ENCODE measurements at places on chromosomes 16 and 17.

- DNase-seq = no peak
Measured at GRCh38 chr17:28612936-28613872, 781 bp downstream of the RSKR start.

DNA sequence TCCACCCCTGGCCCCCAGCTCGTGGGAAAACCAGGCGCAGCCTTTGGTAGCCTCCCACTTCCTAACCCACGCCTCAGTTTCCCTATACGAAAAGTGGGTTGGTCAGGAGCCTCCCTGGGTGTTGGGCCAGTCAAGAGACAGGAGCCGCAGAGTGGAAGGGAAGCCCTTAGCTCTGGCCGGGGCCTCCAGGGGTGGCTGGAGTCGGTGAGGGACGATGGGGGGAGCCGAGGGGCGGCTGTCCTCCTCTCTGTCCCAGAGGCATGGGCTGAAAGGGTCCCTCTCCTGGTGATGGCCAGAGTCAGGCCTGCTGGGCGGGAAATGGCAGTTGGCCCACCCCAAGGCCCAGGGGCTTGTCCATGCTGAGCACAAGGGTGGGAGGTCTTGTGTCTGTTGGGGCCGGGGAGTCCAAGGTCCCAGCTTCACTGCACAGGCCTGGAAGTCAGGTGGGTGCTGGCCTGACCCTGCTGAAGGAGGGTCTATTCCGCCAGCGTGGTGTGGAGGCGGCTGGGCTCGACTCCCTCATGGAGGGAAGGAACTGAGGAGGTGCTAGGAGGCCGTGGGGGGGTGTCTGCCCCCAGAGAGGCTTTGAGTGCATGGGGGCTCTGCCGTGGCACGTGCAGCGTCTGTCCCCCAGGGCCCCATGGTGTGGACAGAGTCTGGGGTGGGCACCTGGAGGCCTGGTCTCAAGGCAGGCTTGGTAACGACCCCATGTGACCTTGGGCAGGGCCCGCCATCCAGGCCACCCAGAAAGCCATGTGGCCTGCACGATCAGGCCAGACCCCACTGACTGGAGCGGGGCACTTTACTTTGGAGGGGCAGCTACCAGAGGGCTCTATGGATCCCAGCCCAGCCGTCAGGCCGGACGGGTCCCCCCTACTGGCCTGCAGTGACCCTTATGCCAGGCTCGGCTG, 1.1 kb downstream of the SLC16A3 start:
- no peak for DNase-seq

DNA sequence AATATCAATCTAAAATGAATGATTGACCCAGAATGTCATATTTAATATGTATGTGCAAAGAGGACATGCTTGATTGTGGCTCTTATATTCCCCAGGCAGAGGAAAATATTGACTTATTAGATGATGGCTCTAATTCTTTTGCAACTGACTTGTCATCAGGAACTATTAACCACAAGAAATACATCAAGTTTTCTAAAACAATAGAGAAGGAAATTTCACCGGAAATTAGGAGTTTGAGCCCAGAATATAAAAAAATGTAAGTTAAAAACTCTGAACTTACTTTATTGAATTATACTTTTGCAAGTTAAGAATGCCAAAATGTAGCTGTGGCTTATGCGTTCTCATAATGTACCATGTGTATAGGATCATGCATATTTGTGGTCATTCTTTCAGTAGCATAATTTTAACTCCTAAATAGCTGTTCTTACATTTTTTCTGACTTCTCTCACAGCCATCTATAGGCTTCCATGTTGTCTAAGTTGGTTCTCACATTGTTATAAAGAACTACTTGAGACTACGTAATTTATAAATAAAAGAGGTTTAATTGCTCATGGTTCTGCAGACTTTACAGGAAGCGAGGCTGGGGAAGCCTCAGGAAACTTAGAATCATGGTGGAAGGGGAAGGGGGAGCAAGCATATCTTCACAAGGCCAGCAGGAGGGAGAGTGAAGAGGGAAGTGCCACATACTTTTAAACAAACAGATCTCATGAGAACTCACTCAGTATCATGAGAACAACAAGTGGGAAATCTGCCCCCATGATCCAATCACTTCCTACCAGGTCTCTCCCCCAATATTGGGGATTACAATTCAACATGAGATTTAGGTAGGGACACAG, 11.6 kb downstream of the EFCAB13 start:
- no peak for DNase-seq

GRCh38 chr17:36813357-36813756, 123.9 kb upstream of the LHX1 start:
- no peak for DNase-seq

DNA sequence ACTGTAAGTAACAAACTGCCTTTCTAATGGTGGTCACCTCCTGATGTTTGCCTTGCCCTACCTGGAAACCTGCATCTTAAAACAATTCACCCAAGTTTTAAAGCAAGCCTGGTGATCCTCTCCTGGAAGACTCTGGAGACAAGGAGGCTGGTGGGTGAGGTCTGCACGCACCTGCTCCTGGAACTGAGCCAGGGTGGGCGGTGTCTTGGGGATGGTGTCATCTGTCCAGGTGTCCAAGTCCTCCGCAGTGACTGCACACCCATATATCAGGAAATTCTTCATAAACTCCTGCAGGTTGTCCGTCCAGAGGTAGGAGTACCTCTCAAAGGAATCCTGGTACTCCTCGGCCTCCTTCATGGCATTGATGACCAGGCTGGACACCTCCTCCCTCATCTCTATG, 44.9 kb downstream of the DNAH17 start:
- no peak for DNase-seq

DNA sequence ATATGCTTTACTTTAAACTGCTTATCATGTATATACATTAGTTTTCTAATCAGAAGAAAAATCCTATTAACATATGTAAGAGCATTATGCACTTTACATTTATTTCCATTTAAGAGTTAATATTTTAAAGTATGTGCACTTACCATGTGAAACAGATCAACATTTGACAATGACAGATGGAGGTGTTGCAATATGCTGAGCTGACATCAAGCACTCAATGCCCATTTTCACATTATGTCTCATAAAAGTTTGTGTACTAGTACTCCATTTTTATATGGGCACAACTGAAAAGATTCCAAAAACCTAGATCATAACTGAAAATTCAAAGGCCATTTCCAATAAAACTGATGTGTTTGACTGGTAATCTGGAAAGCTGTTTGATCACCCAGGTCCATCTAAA, 420.9 kb upstream of the SOX9 start:
- no peak for DNase-seq

DNA sequence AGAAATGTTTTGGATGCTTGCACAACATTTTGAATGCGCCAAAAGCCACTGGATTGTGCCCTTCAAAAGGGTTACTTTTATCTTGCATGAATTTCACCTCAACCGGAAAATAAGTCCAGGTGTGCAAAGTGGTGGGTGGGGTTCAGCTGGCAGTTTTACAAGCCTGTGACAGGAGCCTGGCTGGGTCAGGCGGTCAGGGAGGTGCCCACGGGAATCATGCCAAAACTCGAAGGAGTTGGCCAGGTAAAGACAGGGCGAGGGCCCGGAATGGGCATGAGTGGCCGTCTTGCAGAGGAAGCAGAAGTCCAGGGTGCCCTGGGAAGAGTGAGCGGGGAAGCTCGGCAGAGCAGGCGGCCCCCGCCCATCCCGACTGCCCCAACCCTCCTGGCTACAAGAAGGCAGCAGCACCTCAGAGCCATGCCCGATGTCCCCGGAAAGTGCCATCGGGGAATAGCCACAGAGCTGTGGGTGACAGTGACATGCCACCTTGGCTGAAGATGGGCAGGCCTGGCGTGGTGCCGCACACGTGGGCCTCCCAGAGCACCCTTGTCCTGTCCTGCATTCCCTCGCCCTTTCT, 19.1 kb upstream of the CACNG1 start:
- DNase-seq = no peak

GRCh38 chr16:12043953-12044352, 67.4 kb downstream of the SNX29 start:
- no peak for DNase-seq

- DNase-seq = no peak
Measured at GRCh38 chr17:77153999-77154586, 13.3 kb downstream of the SEC14L1 start.

DNA sequence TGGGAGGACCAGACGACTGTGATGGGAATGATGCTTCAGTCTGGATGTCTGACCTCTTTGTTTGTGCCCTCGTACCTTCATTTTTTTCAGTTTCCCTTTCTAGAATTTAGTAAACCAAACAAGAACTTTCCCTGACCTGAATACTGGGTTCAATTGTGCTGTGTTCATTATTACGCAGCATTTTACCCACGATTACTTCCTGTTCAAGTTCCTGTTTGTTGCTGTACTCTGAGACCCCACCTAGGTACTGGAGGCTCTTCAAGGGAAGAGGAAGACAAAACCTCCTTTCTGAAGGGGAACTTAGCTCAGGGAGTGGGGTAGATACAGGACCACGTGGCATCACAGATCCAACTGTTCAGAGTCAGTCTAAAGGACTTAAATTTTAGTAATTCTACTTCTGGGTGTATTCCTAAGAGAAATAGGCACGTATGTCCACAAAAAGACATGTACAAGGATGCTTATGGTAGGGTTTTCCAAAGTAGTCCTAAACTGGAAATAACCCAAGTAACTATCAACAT, 9.2 kb upstream of the PRKCB start:
- DNase-seq = no peak

- DNase-seq = no peak
Measured at GRCh38 chr16:70695331-70696070, 9.6 kb upstream of the MTSS2 start.

DNA sequence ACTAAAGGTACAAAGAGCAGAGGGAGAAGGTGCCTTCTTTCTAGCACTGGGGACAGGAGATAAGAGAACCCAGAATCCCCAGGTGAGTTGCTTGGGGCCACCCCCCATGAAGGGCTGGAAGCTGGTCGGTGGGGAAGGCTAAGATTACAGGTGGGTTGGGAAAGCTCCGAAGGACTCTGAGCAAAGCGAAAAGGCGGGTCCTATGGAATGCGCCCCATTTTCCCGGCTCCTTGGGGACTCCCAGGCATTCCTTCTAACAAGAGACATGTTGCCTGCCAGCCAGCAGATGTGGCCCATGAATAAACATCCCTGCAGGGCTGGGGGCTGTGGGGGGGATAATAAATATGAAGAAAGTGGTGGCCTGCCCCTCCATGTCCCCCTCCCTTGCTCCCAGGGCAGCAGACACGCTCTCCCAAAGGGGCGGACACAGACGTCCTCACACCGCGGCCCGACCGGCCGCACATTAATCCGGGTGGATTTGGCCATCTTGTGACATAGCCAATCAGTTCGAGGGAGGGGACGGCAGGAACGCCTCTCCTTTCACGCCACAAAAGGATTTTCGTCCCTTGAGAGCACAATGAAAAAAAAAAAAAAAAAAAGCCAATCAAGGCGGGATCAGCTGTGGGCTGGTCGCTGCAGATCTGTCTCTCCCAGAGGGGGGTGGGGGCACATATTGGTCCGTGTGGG, 98.5 kb downstream of the SOX9 start:
- no peak for DNase-seq
